ENCODE measurements at places on chromosomes 11 and 22.

GRCh38 chr11:117273550-117274289 lies 17.4 kb upstream of the BACE1-AS start:
- DNase-seq: no peak

DNA sequence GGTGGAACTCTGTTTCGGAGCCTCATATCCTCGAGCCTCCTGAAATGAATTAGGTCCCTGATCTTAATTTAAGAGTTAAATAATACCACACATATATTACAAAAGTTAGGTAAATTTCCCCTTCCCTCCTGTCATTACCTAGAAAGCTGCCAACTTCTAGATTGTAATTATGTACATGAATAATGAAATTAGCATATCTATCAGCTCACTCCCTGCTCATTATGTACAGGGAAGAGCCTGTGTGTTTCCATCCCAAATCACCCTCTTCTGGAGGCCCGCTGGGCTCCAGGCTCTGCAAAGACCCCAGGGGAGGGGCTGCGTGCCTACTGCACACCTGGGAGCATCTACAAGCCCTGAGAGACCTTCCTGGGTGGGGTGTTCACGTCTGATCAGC lies 384.1 kb downstream of the MN1 start:
- DNase-seq: no peak

GRCh38 chr11:34890089-34890488 lies 26.1 kb downstream of the APIP start:
- DNase-seq: no peak

GRCh38 chr11:61911701-61912529 lies 5.5 kb downstream of the RAB3IL1 start:
- DNase-seq: no peak

- DNase-seq: no peak
Measured at GRCh38 chr11:1888811-1889210, 2.9 kb downstream of the PRR33 start.

DNA sequence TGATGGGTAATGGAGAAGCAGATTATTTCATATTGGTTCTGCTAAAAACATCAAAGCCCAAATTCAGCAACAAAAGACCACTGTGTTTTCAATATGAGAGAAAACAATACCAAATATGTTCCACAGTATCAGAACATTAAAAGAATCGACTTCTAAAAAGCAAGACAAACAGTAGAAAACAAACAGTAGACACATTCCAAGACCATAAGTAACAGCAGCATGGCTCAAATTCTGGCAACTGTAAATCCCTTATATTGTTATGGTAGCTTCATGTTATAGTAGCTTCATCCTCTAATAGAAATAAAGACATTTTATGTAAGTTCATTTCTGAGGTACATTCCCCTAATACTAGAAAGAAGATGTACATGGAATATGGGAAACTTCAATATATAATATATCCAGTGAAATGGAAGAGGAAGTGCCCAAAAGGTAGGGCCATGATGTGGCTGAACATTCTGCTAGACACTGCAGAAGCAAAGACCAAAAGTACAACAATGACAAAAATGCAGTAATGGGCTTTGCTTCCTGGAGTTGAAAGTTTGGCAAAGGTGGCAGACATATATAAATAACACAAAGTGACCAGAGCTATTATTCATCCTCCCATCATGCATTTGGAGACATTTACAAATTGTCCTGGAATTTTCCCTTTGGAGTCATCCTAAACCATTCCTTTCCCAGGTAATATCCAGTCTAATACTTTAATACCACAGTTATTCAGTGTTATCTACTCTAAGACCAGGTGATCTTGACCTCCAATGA lies 299.9 kb downstream of the DCDC1 start:
- DNase-seq: no peak

GRCh38 chr11:76592025-76592914 lies 78.3 kb downstream of the LRRC32 start:
- no peak for DNase-seq

DNA sequence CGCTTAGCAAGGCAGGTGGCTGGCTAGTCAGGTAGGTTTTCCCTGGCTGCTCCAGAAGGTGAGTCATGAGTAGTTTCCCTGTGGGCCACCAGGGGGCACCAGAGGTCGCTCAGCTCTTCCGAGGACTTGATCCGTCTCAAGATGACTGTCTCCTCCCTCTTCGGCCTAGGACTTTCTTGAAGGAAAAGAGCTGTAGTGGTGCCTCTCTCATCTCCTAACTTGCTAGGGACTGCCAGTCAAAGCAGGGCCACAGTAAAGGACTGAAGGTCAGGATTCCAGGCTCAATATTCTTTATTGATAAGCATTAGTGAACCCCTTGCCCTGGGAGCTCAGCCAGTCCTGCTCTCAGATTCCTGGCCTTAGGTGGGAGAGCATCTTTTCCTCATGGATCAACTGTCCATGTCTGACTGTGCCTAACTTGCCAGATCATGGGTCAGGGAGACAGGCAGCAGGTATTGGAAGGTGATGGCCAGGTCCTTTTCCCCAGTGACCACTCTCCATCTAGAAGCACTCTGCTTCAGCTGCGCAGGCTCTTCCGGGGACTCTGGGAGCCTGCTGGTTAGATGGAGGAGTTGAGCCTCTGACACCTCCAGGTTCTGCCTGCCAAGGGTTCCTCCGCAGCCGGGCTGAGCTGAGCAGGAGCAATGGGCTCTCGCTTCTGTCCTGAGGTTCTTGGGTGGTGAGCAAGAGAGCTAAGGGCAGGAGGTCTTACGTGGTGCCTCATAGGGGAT lies 1.9 kb downstream of the POLD4 start:
- peak; percentile 42 for DNase-seq

DNA sequence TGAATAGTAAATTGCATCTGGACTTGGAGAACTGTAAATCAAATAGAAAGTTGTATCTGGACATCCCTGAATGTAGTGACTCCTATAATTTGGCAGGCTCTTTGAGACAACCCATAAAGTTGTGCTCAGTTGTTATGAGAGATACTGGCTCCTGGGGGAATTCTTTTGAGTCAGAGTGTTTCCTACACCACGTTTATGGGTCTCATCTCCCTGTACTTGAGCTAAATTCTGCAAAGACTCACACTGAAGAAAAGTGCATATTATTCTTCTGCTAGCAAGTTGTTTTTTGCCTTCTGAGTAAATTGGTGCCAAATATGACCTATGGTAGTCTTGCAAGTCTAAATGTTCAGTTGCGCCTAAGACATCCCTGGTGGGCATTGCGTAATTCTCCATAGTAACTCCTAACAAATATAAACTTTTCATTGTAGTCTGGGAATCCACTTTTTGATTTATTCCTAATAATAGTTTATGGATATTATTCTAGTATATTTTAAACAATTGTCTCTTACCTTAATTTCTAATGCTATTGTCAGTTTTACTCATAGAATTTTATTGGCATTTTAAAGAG lies 5.0 kb downstream of the ZNF215 start:
- no peak for DNase-seq

- DNase-seq: no peak
Measured at GRCh38 chr11:86141727-86142126, 72.8 kb upstream of the PICALM start.

DNA sequence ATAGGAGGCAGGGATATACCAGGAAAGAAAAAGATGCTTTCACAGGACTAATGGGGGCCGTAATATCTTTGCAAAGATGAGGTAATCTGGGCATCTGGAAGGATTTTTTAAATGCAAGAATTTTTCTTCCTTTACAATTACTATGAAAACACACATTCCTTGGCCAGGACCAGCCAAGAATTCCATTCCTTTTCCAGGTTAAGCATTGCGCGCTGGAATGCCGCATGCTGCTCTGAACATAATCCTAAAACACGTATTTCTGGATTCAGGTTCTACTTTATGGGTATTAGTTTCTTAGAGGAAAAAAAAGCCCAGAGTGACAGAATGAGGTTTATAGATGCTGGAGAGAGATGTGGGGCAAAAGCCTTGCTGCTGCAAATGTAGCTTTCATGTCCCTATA lies 99.4 kb upstream of the SORL1-AS1 start:
- DNase-seq: no peak

DNA sequence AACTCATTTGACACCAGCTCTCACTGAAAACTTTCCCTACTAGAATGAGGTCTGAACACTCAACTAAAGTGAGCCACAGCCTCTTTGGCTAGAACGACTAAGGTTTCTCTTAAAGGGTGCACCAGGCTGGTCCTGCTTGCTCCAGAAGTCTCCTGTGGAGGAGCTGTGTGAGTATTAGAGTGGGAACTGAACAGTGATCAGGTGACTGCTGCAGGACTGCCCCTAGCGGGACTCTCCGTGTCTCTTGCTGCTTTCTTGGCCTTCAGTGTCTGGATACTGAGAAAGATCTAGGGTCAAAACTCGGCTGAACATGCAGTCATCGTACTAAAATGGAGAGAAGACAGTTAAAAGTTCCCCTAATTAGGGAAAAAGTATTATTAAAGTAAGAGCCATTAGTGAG lies 34.6 kb downstream of the FAM118A start:
- no peak for DNase-seq

GRCh38 chr11:60936467-60937143 lies 12.3 kb downstream of the TMEM132A start:
- no peak for DNase-seq

GRCh38 chr22:38953577-38954413 lies 3.6 kb upstream of the APOBEC3A start:
- no peak for DNase-seq

GRCh38 chr22:44567846-44568493 lies 69.9 kb upstream of the RTL6 start:
- peak; percentile 26 for DNase-seq

GRCh38 chr11:63945477-63946163 lies 6.8 kb downstream of the NAA40 start:
- peak; percentile 21 for DNase-seq

DNA sequence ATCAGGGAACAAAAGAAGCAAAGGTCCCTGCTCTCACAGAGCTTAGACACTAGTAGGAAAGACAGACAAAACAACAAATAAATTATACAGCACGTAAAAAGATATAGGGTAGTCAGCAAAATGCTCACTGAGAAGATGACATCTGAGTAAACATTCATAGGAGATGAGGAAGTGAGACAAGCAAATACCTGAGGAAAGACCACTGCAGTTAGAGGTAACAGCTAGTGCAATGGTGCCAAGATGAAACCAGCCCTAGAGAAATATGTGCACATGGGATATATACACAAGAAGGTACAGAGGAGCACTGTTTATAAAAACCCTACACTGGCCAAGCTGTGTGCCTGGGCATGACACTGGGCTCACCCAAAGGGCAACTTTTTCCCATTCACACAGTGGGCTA lies 9.8 kb downstream of the CYP2R1 start:
- no peak for DNase-seq

DNA sequence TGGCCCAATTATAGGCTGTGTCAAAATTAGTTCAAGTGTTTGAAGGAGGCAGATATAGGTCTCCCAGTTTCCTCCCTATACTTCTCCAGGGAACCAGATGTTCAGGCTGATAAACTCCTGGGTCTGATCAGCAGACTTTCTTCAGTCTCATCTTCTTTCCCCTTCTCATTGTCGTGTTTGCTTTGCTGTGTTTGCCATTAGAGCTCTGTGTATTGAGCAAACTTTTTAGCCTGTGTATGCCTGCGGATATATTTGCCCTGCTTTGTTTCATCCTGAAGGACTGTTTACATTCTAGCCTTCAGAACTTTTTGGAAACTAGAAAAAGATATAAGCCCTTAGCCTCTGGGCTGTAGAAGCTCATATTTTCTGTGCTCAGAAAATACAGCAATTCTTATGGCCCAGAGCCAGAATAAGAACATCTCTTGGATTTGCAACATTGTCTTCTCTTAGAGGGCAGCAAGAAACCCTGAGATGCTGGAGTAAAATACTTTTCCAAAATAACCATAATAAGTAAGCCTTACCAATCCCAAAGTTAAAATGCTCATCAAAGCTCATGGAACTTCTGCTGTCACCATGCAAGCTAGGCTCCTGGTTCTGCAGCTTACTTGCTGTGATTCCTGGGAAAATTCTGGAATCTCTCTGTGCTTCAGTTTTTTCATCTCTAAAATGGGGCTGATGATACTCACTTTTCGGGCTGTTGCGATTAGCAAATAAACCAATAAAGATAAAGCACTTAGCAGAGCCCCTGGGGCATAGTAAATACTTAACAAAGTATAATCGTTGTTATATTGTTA lies 34.1 kb upstream of the ME3 start:
- DNase-seq: no peak

GRCh38 chr11:91763331-91763730 lies 461.3 kb upstream of the FAT3 start:
- DNase-seq: no peak

DNA sequence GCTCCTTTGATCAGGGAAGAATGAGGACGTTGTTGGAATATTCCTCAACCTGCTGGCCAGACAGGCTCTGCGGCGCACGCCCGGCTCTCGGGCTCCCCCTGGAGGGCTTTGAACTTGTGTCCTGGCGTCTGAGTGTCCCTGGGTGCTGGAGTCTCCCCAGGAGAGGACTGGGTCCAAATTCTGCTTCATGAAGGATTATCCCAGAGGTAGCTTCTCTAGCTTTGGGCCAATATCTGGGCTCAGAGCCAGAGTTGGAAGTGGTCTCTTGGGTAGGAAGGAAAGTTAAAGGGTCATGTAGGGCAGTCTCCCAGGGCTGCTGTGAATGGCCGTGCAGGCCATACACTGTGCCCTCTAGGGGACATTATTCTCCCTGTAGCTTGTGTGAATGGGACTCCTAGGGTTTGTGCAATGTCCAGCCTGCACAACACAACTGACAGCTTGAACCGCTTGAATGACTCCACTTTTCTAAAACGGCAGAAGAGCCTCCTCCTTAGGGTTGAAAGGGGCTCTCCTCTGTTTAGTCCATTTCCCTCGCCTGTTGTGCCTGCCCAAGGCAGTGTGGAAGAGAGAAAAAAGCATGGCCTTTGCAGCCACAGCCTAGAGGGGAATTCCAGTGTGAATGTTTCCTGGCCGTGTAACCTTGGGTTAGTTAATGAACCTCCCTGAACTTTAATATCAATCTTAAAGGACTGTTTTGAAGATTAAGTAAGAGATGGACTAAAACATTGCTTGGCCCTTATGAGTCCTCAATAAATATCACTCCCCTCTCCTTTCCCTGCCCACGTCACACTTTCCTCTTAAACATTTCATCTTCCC lies 111.2 kb upstream of the THY1 start:
- DNase-seq: no peak

DNA sequence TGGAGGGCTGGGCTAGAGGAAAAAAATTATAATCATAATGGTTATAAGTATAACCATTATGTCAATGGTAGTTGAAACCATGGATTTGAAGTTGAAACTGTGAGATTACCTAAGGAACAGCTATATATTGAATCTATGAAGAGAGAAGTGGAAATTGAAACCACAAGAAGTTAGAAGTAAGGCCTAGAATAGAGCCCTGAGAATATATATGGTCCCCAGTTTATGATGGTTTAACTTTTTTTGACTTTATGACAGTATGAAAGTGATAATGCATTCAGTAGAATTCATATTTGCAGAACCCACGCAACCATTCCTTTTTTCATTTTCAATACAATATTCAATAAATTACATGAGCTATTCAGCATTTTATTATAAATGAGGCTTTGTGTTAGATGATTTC lies 15.0 kb downstream of the AASDHPPT start:
- no peak for DNase-seq

Measured in stimulated activated CD8-positive, alpha-beta memory T cell treated with anti-CD3 and anti-CD28 coated beads, Interleukin-2, amount 100 ng/mL, for 1 hour (primary cell).